B cell (primary cell): ENCODE measurements at places on chromosomes 1 and 21. TPM values are rescaled to one million over a fixed set of nuclear protein-coding genes. Genes with fewer than 3 reads are reported as not detected.
A peak's percentile ranks its signal among the peaks of the same experiment; 100 is the strongest.

TMEM51 gene
- total RNA-seq, result 0.30 TPM in 1 of 2 replicates, not detected in the other

ZBTB21 gene
- 39.0 and 40.1 TPM in 2 replicates for total RNA-seq

DNA sequence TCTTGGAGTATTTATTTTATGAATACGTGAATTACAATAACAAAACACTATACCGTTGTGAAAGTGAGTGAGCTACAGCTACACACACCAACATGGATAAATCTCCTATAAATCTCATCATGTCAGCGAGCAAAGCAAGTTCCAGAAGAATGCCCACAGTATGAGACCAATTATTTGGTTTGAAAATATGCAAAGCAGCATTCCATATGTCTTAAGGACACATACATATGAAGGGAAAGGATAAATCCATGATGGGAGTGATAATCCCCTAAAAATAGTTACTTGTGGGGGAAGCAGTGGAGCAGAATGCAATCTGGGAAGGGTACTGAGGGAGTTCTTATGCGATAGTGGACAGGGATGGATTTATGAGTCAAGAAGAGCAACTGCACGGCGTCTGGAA, 261.3 kb downstream of the DISC1 start:
- no peak overlapping the region for H3K27ac ChIP-seq
- no peaks in the 10 kb centered on the region for H3K4me1 ChIP-seq
- H3K36me3 ChIP-seq, result no peaks in the 10 kb centered on the region
- no peak for DNase-seq
- H3K4me3 ChIP-seq, result no peak overlapping the region

GGPS1 gene
- 43.6 and 46.8 TPM in 2 replicates for total RNA-seq

- DNase-seq, result no peak
- no peak overlapping the region for H3K4me3 ChIP-seq
- H3K36me3 ChIP-seq, result no peaks in the 10 kb centered on the region
- no peak overlapping the region for H3K27ac ChIP-seq
- no peaks in the 10 kb centered on the region for H3K4me1 ChIP-seq
- no peaks in the 10 kb centered on the region for H3K27me3 ChIP-seq
Measured at GRCh38 chr1:67534627-67535065, 104.4 kb upstream of the SERBP1 start.

GRCh38 chr1:213381572-213382084, 330.6 kb downstream of the RPS6KC1 start:
- H3K4me1 ChIP-seq, result no peaks in the 10 kb centered on the region
- DNase-seq, result no peak
- no peak overlapping the region for H3K27ac ChIP-seq
- no peaks in the 10 kb centered on the region for H3K36me3 ChIP-seq
- no peaks in the 10 kb centered on the region for H3K27me3 ChIP-seq
- H3K4me3 ChIP-seq, result no peak overlapping the region

DNA sequence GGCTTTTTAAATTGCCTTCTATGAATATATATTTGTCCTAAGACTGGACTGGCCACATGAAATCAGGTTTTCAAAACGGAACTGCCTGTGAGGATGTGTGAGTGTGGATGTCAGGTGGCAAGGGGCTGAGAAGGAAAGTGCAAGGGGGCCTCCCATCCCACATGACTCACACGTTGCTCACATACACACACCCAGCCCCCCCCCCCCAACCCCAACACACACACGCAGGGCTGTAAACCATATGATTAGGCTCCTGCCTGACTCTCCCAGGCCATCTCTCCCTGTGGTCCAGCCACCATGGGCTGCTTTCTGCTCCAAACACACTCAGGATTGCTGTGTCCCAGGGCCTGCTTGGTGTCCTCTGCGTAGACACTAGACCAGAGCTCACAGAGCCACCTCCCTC, 22.4 kb downstream of the DEGS1 start:
- peak; percentile 48 for DNase-seq
- H3K36me3 ChIP-seq, result no peaks in the 10 kb centered on the region
- H3K27me3 ChIP-seq, result no peaks in the 10 kb centered on the region

- H3K4me1 ChIP-seq, result no peaks in the 10 kb centered on the region
- no peak overlapping the region for H3K4me3 ChIP-seq
Measured at GRCh38 chr1:185862235-185862634, 128.0 kb downstream of the HMCN1 start.

DNA sequence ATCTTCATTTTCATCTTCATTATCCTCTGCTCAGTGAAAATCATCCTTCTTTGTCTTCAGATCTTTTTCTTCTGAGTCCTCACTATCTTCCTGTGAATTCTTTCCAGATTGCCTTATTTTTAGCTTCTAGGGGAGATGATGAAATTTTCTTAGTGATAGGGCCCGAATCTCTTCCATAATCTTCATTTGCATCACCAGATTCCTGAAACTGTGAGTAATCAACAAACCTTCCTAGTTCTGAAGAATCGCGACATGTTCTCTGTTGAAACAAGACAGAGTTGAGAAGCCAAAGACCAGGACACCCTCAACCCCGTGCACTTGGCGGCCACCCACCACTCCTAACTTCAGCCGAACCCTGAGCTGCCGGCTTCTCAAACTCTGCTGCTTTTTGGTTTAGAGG, 92.8 kb upstream of the CDC42BPA start:
- H3K27me3 ChIP-seq, result no peaks in the 10 kb centered on the region
- DNase-seq, result no peak
- H3K4me1 ChIP-seq, result no peaks in the 10 kb centered on the region

DNA sequence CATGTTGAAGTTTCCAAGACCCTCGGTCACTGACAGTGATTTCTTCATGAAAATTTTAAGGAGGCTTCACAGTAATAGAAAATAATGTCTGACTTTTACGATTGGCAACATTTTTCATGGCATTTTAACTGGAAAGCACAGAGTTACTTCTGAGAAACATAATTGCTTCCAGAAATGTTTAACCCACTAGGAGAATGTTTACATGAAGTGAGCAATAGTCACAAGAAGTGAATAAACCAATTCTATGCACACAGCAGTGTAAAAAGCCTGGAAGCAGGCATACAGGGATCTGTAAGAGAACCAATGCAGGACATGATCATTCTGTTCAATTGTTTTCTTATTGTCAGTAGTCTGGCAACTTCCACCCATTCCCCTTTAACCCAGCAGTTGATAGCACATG, 316.2 kb upstream of the CXADR start:
- no peaks in the 10 kb centered on the region for H3K27me3 ChIP-seq
- H3K27ac ChIP-seq, result no peak overlapping the region
- H3K36me3 ChIP-seq, result no peaks in the 10 kb centered on the region
- H3K4me3 ChIP-seq, result no peak overlapping the region
- H3K4me1 ChIP-seq, result no peaks in the 10 kb centered on the region

SPATA21 gene
- total RNA-seq, result not detected in 2 replicates

DNA sequence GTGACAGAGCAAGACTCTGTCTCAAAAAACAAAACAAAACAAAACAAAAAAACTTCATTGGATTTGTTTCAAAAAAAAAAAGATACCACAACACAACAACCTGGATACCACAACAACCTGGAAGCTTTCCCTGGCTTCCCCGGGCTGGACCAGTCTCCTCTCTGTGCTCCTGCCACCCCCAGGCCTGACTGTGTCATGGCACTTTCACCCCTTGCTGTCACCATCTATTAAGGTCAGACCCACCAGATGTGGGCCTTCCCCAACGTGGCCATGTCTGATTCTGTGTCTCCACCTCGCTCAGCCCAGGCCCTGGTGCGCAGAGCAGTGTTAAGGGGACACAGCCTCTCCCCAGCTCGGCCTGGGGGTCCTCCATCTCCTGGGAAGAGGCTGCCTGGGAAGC, 28.3 kb upstream of the ACOT11 start:
- no peak overlapping the region for H3K4me3 ChIP-seq
- no peaks in the 10 kb centered on the region for H3K27me3 ChIP-seq

DNA sequence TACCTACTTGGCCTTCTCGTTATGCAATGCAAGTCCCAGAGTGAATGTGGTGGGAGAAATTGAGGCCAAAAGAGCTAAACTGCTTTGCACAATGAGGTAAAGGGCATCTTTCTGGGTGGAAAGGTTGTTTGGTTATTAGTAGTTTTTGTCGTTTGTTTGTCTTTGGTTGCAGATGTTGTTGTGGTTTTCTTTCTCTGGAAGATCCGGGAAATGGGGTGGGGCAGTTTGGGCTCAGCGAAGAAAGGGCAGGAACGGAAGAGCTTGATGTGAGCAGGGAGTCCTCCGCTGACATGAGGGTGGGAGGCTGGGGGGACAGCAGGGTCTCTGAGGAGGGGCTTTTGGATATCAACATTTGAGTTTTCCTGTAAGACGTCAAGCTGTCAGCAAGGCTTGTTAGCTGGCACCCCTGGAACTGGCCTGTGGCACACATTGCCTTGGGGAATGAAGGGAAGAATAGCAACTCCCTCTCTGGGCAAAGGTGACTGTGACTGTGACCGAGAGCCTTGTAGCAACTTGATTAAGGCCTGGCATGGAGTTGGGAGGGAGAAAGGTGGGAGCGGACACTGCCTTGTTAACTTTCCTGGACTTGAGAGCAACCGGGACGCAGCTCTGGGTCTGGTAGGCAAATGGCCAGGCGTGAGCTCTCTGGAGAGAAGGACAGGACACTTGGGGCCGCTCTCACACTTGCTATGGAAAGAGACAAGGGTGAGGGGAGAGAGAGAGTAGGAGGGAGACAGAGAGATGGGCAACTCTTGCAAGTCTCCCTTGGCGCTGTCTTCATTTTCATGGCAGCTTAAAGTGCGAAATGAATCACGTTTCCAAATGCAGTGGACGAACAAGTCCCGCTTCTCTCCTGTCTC, 15.4 kb upstream of the OPRD1 start:
- no peak overlapping the region for H3K27ac ChIP-seq
- no peaks in the 10 kb centered on the region for H3K27me3 ChIP-seq
- no peak for DNase-seq
- H3K4me3 ChIP-seq, result no peak overlapping the region
- no peaks in the 10 kb centered on the region for H3K4me1 ChIP-seq

DNA sequence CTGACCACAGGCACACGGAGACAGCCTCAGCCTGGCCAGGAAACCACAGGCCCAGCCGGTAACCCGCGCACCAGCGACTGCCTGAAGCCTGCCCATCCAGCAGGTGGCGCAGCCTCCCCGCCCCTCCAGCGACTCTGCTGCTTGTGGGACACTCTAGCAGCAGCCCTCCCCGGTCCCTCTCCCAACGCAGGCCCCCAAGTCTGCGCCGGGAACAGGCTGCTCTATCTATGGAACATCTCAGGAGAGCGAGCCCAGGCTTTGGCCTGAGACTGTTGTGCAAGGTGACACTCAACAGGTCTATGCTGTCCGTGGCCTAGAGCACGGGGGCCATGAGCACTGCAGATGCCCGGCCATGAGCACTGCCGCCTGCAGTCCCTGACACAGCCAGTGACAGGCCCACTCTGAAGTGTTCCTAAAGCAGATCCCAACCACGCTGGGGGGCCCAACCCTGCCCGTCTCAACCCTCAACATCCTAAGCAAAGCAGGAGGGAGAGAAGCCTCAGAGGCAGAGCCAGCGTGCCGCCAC, 28.4 kb downstream of the WDR4 start:
- peak; percentile 54 for DNase-seq
- no peaks in the 10 kb centered on the region for H3K36me3 ChIP-seq
- no peaks in the 10 kb centered on the region for H3K4me1 ChIP-seq
- no peak overlapping the region for H3K4me3 ChIP-seq

DNA sequence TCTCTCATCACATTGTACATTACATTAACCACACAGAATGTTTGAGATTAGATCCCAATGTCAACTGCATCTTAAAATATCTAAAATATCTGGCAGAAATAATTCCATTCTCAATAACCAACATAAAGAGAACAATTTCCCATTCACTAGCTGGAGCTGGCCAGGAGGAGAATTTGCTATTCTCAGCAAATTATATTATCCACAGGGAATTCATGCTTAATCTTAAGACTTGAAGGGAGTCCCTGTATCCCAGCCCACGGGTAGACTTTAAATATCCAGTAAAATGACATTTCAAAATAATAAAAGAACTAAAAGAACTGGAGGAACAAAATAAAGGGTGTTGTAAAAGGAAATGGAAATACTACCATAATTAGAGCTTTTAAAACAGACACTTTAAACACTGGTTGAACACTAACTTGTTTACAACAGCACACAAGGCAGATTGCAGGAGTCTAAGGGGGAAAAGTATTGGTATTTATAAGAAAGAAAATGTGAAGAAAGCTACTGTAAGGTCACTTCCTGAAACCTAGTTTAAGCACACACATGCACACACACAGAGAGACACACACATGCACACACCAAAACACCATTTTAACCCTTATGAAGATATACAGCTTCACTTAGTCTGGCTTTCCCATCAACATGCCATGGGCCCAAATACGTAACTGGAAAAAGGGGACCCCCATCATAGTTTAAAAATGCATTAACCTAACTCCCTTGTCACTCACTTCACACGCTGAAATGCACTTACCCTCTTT, 107.0 kb downstream of the PTPN14 start:
- DNase-seq, result no peak
- peaks cover under 1% of the 10 kb centered on the region for H3K4me1 ChIP-seq
- H3K27me3 ChIP-seq, result no peaks in the 10 kb centered on the region
- no peak overlapping the region for H3K4me3 ChIP-seq

- H3K36me3 ChIP-seq, result no peaks in the 10 kb centered on the region
- peaks cover 4% of the 10 kb centered on the region for H3K27me3 ChIP-seq
- H3K4me1 ChIP-seq, result no peaks in the 10 kb centered on the region
- H3K4me3 ChIP-seq, result no peak overlapping the region
Measured at GRCh38 chr1:232260861-232261260, 369.1 kb downstream of the SIPA1L2 start.

RYR2 gene
- not detected in 2 replicates for total RNA-seq

- H3K36me3 ChIP-seq, result no peaks in the 10 kb centered on the region
- no peak overlapping the region for H3K4me3 ChIP-seq
- no peak for DNase-seq
- peaks cover 15% of the 10 kb centered on the region for H3K4me1 ChIP-seq
Measured at GRCh38 chr1:101174722-101175121, 62.1 kb upstream of the S1PR1 start.

HES3 gene
- total RNA-seq, result not detected in 2 replicates

- DNase-seq, result peak; percentile 74
- H3K4me3 ChIP-seq, result peak within 1 kb of the TSS; percentile 68
- H3K4me1 ChIP-seq, result peaks cover 15% of the 10 kb centered on the region
- H3K27me3 ChIP-seq, result no peaks in the 10 kb centered on the region
Measured at GRCh38 chr1:45205910-45206721, at the start of gene ZSWIM5. ZSWIM5 (minus strand) TSS chr1:45206605; CDS start chr1:45206350, 255 bp downstream.

KCNK1 gene
- total RNA-seq, result not detected in 2 replicates

DNA sequence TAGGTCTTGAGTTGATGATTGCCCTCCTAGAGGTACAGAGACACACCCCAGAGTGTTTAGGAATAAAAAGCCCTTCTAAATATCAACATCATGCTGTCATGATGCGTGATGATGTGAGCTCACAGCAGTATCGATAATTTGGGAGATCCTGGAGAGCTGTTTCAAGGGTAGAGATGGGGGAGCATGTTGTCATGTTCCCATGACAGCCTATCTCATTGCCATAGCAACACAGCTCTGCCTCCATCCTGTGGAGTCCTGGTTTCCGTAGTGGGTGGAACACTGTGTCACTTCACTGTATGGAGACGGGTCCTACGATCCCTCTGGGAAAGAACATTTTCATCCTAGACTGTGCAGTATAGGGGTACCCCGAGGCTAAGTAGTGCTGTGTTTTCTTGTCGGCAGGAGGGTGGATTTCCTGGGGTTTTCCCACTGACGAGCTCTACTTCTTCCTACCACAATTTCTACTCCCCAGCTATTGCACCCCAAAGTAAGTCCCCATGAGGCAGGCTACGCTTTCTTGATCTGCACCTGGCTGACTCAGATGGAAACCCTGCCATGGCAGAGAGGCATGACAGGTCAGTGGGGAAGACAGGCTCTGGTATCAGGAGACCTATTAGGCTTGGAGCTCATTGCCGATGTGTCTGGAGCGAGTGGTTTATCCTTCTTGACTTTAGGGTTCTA, 7.2 kb downstream of the KISS1 start:
- no peaks in the 10 kb centered on the region for H3K36me3 ChIP-seq
- no peak for DNase-seq
- H3K4me3 ChIP-seq, result no peak overlapping the region
- peaks cover 12% of the 10 kb centered on the region for H3K4me1 ChIP-seq
- H3K27me3 ChIP-seq, result peaks cover 51% of the 10 kb centered on the region
- no peak overlapping the region for H3K27ac ChIP-seq

A3GALT2 gene
- not detected in 2 replicates for total RNA-seq
